RPMI8226 (cell line): ENCODE measurements at places on chromosomes 1 and 21.

GRCh38 chr1:222557148-222557547 is 9.2 kb upstream of the HHIPL2 start:
- DNase-seq, result no peak

- DNase-seq, result no peak
These were observed 35.7 kb downstream of the ARHGEF16 start for GRCh38 chr1:3490046-3490745.

- DNase-seq, result no peak
These were observed 345.1 kb downstream of the LMO4 start for GRCh38 chr1:87673748-87674147.

- no peak for DNase-seq
These were observed 8.8 kb upstream of the LMX1A start for GRCh38 chr1:165365341-165365740.

DNA sequence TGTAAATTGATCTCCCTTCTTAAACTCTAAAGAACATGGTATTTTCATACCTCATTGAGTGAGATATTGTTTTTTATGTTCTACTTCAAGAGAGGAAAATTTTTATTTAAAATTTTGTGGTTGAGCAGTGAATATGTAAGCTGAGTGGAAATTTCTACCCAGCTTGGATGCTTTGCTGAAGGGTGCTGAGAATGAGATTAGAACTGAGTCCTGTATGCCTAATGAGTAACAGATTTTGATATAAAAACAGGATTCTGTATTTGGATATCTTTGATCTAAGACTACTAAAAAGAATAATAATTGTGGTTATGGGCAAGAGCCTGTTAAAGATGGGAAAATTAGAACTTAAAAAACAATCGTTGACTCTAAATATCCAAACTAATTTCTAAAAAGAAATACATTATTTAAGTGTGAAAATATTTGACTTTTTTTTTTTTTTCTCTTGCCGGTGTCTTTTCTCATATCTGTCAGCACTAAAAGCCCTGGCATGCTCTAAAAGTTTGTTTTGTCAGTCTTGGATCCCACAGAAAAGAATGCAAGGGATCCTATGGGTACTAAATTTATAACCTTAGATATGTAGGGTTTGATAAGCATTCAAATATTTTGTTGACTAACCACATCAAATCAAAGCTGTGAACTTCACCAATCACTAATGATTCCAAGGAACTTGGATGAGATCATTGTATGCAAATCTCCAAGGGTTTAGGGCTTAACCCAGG is 652.3 kb downstream of the PTPRC start:
- DNase-seq, result no peak

- peak; percentile 81 for DNase-seq
These were observed 26.6 kb downstream of the ZBTB18 start for GRCh38 chr1:244077473-244078220.

DNA sequence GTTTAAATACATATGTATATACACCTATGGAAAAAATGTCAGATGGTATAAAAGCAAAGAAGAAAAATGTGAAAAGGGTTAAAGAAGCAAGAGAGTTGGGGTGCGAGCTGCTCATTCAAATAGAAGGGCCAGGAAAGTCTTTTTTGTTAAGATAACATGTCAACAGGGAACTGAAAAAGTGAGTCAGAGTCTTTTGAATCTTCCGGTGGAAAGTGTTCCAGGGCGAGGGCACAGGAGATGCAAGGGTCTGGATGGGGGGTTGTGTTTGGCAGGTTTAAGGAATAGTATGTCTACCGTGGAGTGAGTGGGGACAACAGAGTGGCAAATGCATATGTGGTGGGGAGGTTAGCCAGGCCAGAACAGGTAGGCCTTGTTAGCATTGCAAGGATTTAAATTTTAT is 22.2 kb upstream of the GNG12 start:
- DNase-seq, result no peak

DNA sequence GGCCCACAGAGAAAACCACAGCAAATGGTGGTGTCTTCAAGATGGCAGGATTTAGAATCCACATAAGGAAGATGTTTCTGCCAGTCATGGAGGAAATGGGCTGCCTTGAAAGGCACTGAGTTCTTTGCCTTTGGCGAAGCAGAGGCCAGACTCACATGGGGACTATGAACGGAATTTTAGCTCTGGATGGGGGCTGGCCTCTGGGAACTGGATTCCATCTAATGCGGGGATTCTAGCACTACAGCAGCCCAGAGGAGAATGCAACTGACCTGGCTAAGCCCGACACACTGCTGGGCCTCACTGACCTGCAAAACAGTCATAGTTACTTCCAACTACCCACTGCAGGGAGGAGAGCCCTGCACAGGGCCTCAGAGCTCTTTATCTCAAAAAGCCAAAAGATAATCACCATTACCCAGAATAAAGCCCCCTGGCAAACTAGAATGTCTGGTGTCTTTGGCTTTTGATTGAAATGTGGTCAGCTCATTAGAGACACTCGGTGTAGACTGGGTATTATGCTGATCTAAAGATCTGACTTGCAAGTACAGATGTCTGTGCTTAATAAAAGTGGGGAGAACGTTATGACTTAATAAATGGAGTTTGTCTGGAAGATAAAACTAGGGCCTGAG is 11.6 kb downstream of the HCRTR1 start:
- DNase-seq, result no peak

- no peak for DNase-seq
These were observed 20.7 kb upstream of the RAP1GAP start for GRCh38 chr1:21689661-21690372.

GRCh38 chr1:23558140-23558871 is 995 bp downstream of the ID3 start:
- no peak for DNase-seq

DNA sequence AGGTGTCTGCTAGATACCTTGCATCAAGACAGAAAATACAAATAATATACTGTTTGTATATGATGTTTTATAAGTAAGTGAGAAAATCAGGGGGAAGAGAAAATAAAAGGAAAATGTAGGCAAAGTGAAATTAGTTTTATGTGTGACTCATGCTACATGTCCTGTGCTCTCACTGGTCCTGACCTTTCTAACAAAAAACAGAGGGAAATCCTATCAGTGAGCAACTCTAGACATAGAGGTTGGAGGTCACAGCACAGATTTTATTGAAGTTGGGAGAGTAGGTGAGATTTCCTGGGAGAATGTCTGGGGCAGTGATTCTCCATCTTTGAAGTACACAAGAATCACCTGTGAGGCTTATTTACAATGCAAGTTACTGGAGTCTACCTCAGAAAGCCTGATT is 9.5 kb downstream of the SCCPDH start:
- no peak for DNase-seq

- no peak for DNase-seq
These were observed 65.8 kb downstream of the OVGP1 start for GRCh38 chr1:111361761-111362160.

GRCh38 chr1:6349254-6349943 is 44.2 kb downstream of the ACOT7 start:
- no peak for DNase-seq

GRCh38 chr1:105100102-105100501 is 1350.4 kb downstream of the AMY1C start:
- no peak for DNase-seq

DNA sequence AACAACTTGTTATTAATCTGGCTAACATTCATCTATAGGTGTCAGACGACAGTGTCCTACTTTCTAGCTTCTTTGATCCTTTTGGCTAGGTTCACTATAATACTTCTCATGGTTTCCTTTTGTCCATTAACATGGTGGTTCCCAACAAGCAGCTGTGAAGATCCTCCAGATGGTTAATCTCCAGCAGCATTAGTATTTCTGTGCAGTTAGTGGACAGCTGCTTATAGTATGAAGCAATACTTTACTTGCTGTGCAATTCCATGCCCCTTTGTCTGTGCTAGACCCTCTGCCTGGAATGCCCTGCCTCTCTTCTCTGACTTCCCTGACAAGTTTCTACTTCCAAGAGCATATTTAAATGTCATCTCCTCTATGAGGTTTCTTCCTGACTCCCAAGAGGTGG is 41.7 kb upstream of the ARHGAP29 start:
- no peak for DNase-seq

- no peak for DNase-seq
These were observed 38.8 kb downstream of the POFUT2 start for GRCh38 chr21:45248893-45249381.

DNA sequence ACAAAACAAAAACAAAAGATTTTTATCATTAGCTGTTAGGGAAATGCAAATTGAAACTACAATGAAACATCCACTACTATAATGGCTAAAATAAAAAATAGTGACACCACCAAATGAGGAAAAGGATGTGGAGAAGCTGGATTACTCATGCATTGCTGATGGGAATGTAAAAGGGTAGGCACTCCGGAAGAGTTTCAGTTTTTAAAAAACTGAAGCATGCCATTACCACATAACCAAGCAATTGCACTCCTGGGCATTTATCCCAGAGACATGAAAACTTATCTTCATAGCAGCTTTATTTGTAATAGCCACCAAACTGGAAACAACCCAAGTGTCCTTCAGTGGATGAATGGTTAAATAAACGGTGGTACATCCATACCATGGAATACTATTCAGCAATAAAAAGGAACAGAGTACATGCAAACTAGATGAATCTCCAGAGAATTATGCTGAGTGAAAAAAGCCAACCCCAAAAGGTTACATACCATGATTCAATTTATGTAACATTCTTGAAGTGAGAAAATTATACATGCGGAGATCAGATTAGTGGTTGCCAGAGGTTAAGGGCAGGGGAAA is 14.5 kb upstream of the CFAP298 start:
- DNase-seq, result no peak

GRCh38 chr1:22289307-22289995 is 146.6 kb upstream of the WNT4 start:
- no peak for DNase-seq

DNA sequence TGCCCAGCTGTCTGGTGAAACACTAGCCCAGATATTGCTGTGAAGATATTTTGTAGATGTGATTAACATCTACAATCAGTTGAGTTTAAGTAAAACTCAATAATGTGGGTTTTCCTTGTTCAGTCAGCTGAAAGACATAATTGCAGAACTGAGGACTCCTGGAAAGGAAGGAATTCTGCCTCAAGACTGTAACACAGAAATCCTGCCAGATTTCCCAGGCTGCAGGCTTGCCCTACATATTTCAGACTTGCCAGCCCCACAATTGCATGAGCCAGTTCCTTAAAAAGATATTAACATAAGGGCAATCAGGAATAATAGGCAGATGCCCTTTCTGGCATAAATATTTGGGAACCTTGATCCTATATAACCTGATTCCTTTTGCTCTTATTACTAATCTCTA is 14.2 kb upstream of the NIBAN1 start:
- no peak for DNase-seq
